ENCODE measurements at places on chromosomes 2 and 18.
A peak's percentile ranks its signal among the peaks of the same experiment; 100 is the strongest.

- no peak for DNase-seq
Observed at GRCh38 chr18:56083097-56083521, 495.1 kb upstream of the TCF4 start.

GRCh38 chr18:35581898-35582641, 530 bp downstream of the GALNT1 start:
- peak; percentile 23 for DNase-seq

- DNase-seq: no peak
Observed at GRCh38 chr2:187382131-187382530, 65.9 kb downstream of the CALCRL start.

GRCh38 chr2:69453475-69454129, 16.4 kb upstream of the NFU1 start:
- no peak for DNase-seq

DNA sequence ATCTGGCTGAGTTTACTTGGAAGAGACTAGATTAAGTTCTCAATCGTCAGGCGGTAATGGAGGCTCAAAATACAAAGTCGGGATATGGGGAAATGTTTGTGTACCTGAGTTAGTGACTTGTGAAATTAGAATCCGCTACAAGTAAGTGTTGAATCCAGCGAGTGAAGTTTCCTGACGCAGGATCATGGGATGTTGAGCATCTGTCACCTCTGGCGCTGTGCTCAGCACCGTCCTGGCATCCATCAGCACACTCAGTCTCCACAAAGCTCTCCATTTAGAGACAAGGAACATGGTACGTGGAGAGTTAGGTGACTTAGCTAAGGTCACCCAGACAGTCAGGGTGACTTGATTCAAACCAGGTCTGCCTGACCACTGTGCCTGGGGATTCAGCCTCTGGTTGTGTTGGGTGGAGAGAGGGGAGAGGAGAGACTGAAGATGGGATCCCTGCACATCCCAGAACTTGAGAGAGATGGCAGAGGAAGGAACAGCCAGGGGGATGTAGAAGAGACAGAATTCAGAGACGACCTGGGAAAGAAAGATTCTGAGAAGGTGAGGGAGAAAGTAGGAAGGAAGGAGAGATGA, 251.2 kb downstream of the ACKR3 start:
- DNase-seq: no peak

DNA sequence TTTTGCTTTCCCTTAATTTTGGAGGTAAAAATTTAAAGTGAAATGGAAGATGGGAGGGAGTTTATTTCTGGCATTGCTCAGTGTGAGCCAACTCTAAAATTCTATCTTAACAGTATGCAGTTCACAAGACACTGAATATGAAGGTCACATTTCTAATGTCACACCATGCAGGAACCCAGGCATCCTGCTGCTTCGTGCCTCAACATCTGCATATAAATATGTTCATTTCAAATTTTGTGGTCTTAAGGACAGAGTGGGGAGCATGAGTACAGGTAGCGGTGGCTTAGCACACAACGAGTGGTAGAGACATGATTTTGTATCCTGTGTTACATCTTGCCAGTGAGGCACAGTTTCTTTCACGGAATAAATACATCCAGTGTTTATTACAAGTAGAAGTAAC, 102.4 kb downstream of the ARL4C start:
- DNase-seq: no peak

All from HAP-1 (cell line).